Mesendoderm (in vitro differentiated cells): ENCODE measurements at places on chromosomes 3 and 15.
A peak's percentile ranks its signal among the peaks of the same experiment; 100 is the strongest.

DNA sequence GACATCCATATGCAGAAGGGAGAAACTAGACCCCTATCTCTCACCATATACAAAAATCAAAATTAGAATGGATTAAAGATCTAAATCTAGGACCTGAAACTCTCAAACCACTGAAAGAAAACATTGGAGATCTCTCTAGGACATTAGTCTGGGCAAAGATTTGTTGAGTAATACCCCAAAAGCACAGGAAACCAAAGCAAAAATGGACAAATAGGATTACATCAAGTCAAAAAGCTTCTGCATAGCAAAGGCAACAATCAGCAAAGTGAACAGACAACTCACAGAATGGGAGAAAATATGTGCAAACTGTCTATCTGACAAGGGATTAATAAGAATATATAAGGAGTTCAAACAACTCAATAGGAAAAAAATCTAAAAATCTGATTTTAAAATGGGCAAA, 54.8 kb downstream of the MYO9A start:
- no peaks in the 10 kb centered on the region for H3K27me3 ChIP-seq
- H3K4me3 ChIP-seq, result no peak overlapping the region
- no peak overlapping the region for H3K27ac ChIP-seq
- no peaks in the 10 kb centered on the region for H3K36me3 ChIP-seq

DNA sequence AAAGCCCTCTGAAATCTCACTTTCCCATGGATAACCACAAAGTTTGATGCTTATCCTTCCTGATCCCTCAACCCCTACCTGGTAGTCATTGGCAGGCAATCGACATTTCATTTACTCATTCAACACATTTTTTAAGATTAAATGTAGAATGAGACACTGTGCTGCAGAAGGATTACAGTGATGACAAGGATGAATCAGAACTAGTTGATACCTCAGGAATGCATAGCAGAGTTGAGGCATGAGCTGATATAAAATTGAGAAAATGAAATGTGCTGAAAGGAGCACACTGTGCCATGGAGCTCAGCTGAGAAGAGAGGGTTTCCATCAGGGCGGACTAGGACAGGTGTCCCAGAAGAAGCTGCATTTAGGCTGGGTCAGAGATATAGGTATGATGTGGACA, 48.9 kb upstream of the ACTL6A start:
- no peaks in the 10 kb centered on the region for H3K4me1 ChIP-seq
- H3K27me3 ChIP-seq, result no peaks in the 10 kb centered on the region
- no peak for DNase-seq
- H3K27ac ChIP-seq, result no peak overlapping the region
- no peaks in the 10 kb centered on the region for H3K36me3 ChIP-seq

DNA sequence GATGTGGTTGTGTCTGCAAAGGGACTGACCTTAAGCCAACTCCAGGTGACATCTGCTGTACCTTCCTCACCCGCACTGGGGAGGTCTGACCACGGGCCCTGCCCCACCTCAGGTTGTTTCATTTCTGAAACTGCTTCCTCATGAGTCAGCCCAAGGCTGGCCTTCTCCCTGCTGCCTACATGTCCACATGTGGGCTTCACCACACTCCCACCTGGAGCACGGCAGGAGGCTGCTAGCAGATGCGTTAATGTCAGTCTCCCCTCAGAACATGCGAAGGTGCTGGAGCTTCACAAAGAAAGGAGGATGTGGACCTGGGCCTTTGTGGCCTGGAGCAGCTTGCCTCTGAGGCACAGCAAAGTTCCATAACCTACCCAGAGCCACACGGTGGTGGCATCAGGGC, 69.4 kb upstream of the PLXNA1 start:
- no peaks in the 10 kb centered on the region for H3K36me3 ChIP-seq
- no peak overlapping the region for H3K27ac ChIP-seq

- peaks cover 4% of the 10 kb centered on the region for H3K4me1 ChIP-seq
- H3K27me3 ChIP-seq, result peaks cover 5% of the 10 kb centered on the region
- peak overlapping the region; percentile 29 for H3K4me3 ChIP-seq
- peak; percentile 58 for DNase-seq
- no peaks in the 10 kb centered on the region for H3K36me3 ChIP-seq
Observed at GRCh38 chr3:160226026-160226907, 1.0 kb downstream of the C3orf80 start.

DNA sequence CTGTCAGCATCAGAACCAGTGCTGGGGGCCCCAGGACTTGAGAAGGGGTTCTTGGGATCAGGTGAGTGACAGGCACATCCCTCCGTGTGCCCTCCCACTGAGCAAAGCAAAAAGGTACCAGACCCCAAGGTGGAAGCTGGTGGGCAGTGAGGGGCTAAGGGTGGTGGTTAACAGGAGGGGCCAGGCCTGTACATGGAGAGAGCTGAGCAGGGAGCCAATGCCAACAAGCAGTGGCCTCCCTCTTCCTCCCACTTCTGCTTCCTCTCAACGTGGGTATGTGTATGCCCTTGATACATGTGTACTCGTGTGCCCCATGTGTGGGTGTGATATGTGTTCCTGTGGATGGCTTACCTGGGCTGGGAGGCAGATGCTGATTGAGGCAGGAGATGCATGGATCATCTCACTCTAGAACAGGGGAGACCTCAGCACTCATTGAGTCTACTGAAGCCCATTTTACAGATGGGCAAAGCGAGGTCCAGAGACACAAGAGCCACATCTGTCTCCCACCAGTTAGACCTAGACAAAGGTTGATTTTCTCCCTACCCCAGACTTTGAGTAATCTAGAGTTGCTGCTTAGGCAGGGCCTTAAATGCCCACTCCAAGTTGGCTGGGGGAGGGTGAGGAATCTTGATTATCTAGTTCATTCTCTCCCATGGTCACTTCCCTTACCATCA, 945 bp downstream of the VIPR1 start:
- DNase-seq, result no peak
- H3K27ac ChIP-seq, result no peak overlapping the region
- H3K4me3 ChIP-seq, result no peak overlapping the region
- H3K36me3 ChIP-seq, result no peaks in the 10 kb centered on the region
- peaks cover 9% of the 10 kb centered on the region for H3K4me1 ChIP-seq

DNA sequence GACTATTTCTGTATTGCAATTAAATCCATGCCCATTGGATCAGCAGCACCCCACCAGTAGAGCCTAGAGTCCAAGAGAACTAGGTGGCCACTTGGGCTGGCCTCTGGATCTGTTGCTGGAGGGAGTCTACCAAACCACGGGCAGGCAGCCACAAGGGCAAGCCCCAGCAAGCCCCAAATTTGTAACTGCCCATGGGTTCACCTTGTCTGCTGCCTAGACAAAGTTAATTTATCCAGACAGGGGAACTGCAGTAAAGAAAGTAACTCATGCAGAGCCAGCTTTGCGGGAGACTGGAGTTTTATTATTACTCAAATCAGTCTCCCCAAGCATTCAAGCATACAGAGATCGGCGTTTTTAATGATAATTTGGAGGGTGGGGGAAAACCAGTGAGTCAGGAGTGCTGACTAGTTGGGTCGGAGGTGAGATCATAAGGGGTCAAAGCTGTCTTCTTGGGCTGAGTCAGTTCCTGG, 74.0 kb upstream of the TERB2 start:
- no peaks in the 10 kb centered on the region for H3K27me3 ChIP-seq
- H3K4me3 ChIP-seq, result no peak overlapping the region
- no peaks in the 10 kb centered on the region for H3K4me1 ChIP-seq
- no peaks in the 10 kb centered on the region for H3K36me3 ChIP-seq

GRCh38 chr3:38487323-38487722, 8.8 kb upstream of the EXOG start:
- no peaks in the 10 kb centered on the region for H3K27me3 ChIP-seq
- H3K4me3 ChIP-seq, result no peak overlapping the region
- no peak for DNase-seq
- peaks cover 2% of the 10 kb centered on the region for H3K36me3 ChIP-seq

GRCh38 chr3:3194861-3195260, 15.4 kb upstream of the CRBN start:
- no peak for DNase-seq
- H3K36me3 ChIP-seq, result no peaks in the 10 kb centered on the region
- H3K4me1 ChIP-seq, result peaks cover 5% of the 10 kb centered on the region
- no peak overlapping the region for H3K4me3 ChIP-seq
- no peak overlapping the region for H3K27ac ChIP-seq
- H3K27me3 ChIP-seq, result no peaks in the 10 kb centered on the region
